ENCODE measurements at places on chromosomes 2 and 18.

GRCh38 chr2:238515377-238515776, 88.7 kb downstream of the ASB1 start:
- no peak for DNase-seq

DNA sequence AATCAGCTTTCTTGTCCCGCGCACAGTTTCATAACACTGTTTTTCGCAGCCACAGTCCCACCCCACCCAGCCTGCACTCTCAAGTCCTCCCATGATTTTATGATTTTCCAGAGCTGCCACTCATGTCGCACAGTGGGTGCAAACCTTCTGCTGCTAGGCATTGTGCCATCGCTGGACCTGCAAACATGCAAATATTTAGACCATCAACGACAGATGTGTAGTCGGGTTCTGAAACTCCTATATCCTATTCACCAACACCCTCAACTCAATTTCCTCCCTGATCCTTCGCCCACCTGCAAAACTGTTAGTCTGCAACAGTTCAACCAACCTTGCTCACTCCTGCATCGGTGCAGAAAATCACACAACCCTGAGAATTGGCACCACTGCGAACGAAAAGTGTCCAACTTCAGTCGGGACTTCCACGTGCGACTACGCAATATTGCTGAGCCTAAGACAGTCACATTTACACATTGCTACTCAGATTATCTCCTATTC, 871 bp upstream of the ALS2 start:
- no peak for DNase-seq

DNA sequence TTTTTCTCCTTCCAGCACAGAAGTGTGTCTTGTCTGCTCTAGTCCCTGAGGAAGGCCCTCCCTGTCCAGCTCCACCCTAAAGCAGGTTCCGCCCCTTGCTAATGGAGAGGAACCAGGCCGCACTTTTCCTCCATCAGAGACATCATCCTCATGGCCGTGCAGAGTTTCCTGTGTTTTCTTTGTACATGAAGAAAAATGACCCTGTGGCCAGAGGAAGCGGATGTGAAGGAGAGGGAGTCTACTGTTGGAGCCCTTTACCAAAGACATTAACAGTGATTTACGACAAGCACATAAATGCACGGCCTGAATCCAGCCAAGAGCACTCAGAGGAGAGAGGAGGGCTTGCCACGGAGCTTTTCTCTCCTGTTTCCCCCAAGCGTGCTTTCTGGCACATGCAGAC, 109.5 kb downstream of the RNF144A start:
- DNase-seq: no peak

GRCh38 chr18:11733031-11733430, 44.0 kb downstream of the GNAL start:
- DNase-seq: no peak

DNA sequence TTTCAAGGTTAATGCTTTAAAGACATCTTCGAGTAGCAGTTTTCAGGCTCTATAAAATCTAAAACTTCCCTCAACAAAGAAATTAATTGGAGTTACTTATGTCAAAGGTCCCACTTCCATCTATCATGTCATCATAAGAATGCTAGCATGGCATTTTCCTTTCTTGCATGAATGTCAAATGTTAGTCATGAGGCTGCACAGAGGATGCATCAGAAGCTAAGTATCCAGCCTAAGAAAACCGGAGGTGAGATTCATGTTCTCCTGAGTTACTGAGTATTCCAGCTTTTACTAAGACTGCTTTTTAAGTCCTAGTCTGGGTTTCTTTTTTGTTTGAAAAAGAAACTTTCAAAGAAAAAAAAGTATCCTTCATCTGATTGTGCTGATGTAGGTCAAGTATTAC, 130.6 kb upstream of the CDH19 start:
- no peak for DNase-seq

DNA sequence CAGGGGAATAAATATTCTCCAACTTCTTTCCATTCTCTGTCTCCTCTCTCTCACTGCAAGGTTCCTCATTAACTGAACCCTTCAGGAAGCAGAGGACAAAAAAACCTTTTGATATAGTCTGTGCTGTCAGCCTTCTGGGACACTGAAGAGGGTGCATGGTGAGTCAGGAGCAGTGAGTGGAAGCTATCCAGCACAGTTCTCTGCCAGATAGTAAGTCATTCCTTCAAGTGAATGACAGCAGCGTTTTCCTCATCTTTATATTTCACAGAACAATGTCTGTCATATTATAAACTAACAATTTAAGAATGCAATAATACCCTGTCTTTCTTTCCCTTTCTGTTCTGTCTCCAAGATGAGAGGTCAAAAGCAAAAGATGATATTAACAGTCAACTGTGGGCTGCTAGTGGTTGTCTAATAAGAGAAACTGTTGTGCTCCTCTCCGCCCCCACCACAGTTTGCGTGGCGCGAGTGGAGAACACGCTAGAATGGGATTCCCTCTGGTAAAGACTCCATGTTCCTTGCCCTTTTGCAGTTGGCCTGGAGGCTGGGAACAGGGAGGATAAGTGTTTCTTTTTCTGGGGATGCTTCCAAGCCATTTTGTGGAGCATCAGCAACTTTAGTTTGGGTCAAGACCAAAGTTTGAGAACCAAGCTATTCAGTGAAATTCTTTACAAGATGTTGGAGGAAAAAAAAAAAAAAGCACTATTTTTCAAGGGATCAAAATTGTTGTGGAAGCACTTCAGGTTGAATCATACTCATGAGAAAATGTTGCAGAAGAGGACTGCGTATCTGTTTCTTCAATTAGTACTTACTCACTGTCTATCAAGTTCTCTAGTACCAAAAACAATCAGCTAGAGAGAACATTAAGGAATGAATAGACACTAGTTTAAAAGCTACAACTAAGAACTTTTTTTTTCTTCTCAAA, 430.2 kb downstream of the SETBP1 start:
- DNase-seq: no peak

DNA sequence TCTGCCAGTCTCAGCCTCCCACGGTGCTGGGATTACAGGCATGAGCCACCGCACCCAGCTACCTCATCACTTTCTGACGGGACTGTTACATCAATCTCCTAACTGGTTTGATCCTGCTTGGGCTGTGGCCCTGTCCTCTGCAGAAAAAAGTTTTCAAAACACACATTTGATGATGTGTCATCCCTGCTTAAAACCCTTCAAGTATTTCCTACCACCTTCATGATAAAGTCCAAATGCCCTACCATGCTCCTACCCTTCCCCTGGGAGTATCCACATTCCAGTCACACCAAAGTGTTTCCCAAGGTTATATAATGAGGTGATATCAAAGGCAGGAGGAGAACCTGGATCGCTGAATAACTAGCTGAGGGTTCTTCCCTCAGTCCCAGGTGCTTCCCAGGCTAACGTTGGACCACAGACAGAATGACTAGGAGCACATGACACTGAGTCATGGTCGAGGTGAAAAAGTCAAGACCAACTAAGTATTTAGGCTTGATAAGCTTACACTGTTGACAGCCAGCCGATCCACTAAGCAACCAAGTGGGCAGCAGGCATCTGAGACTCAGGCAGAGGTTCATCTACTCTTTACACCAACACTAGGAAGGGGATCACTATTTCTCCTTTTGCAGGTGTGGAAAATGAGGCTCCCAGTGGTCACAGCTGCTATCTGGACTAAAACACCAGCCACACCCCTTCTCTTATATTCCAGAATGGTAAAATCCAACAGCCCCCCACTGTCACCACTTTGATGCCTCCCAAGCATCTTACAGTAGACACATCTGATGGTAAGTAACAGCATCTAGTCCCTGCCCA, 31.8 kb downstream of the CYRIA start:
- DNase-seq: no peak

- DNase-seq: no peak
Measured at GRCh38 chr18:24679062-24679461, 218.6 kb downstream of the HRH4 start.

DNA sequence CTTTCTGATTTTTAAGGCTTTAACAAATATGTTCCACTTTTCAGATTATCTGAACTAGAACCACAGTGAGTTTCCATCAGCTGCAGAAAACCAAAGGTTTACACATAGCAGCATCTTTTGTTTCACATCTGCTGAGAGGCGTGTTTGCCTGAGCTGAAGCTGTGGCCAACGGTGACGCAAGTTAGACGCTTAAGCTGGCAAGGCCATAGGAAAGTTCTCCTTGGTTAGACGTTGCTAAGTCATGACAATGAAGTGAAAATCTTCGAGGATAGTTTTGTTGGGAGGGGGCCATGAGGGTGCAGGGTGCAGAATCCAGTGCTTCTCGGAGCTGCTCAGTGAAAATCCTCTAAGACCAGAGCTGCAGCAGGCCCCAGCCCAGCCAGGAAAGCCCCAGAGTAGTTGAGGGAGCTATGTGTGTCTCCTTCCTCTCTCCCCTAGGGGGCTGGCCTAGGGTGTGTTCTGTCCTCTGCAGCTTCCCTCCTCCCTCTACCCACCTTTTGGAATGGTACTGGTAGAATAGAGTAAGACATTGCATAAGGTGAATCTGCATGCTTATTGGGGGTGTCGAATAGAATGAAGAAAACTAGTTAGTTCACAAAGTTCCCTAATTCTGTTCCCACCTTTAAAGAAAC, 105.4 kb downstream of the FHOD3 start:
- DNase-seq: no peak

DNA sequence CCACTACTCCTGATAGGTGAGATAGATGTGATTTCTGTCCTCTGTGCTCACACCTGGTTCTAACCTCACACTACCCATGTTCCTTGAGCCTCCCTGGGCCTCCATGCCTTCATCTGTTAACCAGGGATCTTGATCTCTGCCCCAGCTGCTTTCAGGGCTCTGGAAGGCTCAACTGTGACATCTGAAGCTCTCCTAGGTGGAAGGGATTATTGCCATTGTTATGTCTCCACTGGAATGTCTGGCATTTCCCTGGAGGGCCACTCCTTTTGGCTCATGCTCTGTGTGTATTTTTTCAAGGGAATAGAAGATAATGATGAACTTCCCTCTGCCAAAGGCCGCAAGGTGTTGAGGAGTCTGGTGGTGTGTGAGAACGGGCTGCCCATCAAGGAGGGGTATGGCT, 41.2 kb downstream of the PCARE start:
- no peak for DNase-seq

DNA sequence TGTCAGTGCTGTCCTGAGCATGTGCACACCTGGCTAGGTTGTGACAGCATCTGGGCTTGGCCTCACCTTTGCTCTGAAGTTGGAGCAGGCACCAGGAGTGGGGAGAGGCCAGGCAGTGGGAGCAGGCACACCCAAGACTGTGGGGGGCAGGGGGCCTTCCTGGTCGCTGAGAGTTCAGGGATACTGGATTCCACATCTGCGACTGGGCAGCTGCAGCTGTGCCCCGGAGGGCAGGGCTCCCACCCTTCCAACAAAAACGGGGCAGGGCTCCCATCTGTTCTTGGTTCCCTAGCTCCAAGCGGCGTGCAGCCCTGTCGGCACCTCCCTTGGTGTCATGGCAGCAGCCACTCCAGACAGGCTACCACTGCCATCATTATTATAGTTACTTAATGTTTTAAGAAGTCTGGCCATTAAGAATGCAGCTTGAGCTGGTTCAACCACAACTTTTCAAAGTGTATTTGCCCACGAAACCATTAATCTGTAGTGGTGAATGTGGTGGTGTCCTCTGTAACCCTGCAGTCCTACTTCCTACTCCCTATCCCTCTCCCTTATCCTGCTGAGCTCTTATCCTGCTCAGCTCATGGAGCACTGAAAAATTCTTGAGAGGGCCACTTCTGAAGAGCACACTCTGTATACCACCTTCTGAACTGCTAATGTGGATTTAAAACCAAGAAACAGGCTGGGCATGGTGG, 48.0 kb upstream of the RAB1A start:
- no peak for DNase-seq

- DNase-seq: no peak
Measured at GRCh38 chr2:62467100-62467474, 38.9 kb downstream of the TMEM17 start.

- DNase-seq: no peak
Measured at GRCh38 chr18:79385326-79385707, 10.4 kb upstream of the NFATC1 start.

DNA sequence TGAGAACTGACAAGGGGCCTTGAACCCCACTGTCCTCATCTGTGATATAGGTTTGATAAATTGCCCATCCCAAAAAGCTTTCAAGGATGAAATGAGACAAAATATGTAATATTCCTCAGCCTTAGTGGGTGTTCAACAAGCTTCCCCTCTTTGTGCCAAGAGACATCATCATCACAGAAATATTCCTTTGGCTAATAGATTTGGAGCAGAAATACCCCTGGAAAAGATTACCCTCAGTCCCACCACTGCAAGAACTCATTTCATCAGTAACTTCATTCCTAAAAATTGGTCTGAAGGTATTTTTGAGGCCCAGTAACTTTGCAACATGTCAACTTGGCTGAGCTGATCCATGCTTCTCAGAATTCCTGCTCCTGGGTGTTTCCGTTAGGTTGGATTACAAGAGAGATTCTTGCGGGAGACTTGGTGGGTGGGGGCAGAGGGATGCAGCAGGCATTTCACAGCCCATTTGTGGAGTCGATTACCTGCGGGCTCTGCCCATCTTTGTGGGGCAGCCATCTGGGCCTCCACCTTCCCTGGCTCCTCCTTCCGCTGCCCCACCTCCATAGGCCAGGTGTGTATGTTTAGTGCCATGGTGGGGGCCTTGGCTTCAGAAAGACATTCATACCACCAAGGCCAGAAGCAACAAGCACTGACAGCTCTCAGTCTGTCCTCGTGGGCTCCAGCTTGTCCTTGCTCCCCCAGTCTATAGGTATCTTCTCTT, 263.9 kb downstream of the GLI2 start:
- DNase-seq: no peak

DNA sequence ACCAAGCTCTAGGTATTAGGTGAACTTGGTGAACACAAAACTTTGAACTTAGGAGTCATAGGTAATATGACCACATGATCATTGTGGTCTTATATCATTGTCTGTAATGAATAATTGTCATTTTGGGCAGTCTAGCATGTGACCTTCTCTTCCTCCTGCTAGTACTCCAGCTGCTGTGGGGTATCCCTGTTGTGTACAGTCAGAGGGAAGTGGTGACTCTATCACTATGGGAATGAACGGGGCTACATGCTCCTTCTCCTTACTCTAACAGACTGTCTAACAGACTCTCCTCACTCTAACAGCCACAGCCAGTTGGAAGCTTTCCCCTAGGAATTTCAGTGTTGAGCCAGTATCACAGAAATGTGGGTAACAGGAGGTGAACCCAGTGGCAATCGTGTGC, 68.2 kb upstream of the NEDD4L start:
- DNase-seq: no peak

DNA sequence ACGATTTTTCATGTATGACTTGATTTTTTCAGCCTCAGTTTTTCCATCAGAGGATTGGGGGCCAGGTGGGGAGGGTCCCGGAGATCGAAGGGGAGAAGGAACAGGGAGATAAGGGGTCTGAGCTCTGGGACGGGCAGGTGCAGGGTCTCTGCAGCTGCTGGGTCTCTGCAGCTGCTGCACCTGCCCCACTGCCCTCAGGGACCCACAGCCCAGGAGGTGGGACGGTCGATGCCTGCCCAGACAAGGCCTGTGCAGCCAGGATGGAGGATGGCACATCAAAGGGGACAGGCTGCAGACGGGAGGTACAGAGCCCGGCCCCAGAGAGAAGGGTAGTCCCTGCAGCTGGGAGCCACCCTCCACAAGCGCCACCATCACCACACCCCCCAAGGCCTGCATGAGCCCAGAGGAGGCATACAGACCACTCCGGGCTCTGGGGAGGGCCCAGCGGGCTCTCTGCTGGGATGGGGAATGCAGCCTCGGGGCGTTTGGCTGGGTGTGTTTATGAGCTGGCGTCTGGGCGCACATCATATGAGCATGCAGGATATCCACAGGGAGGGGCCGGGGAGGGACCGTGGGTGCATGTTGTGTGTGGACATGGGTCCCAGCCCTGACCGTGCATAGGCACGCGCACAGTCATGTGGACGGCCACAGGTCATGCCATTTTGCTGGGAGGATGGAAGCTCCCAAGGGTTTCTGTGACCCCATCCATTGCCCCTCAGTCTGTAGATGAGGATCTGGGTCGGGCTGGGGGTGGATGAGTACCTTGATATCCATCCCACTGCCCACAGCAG, 34.9 kb upstream of the GPC1 start:
- DNase-seq: no peak
